ENCODE measurements at places on chromosomes 12 and 14.

GRCh38 chr12:3994500-3994899, 121.3 kb upstream of the PARP11 start:
- DNase-seq, result no peak

GRCh38 chr12:65472079-65472478, 193.6 kb downstream of the MSRB3 start:
- no peak for DNase-seq

- no peak for DNase-seq
Observed at GRCh38 chr14:102821252-102821651, 44.0 kb downstream of the TRAF3 start.

- no peak for DNase-seq
Observed at GRCh38 chr12:95731519-95731958, 59.0 kb downstream of the NTN4 start.

GRCh38 chr14:89401761-89402160, 15.3 kb downstream of the FOXN3 start:
- DNase-seq, result no peak

GRCh38 chr14:59188461-59189090, at the start of gene DAAM1:
TSS of gene DAAM1 (plus strand) at chr14:59188667. CDS start at chr14:59263478, 74,811 bp downstream.
- DNase-seq, result peak; percentile 98

GRCh38 chr12:60602601-60603000, 1006.8 kb downstream of the SLC16A7 start:
- DNase-seq, result no peak

DNA sequence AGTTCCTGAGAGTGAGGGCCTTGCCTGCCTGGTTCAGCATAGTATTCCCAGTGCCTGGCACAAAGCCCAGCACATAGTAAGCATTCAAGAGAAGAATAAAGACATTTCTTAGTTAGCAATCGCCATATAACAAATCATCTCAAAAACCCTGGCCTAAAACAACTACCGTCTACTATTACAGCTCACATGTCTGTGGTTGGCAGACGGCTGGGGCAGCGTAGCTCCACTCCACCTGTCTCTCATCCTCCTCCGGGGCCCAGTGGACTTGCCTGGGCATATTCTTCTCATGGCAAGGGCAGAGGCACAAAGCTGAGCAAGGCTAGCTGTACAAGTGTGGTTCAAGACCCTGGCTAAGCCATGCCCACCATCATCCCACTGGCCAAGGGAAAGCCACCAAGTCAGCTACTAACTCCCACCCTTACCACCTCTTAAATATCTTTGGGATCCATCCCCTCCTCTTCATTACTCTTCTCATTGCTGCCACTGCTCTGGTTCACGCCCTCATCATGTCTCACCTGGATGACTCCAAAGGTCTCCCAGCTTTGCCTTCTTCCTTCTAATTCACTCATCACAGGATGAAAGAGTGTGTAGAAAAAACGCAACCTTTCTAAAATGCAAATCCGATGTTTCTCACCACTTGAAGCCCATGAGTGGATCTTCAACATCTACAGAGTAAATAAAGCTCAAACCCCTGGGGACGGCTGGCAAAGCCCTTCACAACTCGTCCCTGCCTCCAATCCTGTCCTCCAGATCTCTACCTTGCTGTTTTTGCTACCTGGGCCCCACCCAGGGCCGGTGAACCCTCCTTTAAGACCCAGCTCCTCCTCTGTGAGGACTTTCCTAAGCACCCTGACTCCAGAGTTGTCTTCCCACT, 10.4 kb downstream of the TMEM229B start:
- DNase-seq, result no peak

- DNase-seq, result peak; percentile 48
Observed at GRCh38 chr12:54025499-54026405, 2.5 kb upstream of the HOXC6 start.

DNA sequence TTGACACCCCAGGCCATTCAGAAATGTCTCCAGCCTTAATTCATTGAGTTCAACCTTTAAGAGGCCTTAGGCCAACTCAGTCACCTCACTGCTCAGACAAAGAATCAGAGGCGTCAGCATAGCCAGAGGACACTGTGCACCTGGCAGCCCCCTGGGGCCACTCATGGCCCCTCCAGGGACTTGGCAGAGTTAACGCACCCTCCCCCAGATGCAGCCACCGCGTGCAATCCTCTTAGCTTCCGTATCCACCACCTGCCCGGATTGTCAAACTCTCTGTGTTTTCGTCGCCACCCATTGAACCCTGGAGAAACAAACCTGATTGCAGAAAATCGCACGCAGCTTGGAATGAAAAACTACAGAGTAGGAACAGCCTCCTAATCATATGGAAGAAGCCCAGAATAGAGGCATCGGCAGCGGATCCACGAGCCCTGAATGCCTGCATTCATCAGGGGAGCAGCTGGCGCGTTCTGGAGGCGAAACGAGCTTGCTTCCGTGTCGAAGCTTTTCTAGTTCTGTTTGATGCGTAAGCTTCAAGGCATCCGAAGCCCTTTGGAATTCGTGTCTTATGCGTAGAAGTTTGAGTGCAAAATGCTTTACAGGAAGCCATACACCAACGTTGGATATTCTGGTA, 22.4 kb downstream of the BRI3BP start:
- DNase-seq, result no peak

DNA sequence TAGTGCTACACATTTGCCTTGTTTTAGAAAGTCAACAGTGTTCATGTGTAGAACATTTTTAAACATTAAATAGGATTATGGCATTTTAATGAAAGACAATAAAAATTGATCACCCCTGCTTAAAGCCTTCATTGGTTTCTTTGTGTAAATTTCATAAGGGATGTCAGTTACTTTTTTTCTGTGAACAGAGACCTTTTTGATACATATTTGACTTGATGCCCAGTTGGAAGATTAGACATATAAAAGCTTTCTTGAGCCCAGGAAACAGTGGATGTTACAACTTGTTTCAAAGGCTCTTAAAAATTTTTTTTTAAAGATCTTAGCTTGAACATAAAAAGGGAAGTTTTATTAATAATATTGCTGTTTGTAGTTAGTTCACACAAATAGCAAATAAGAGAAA, 168.7 kb upstream of the PDZRN4 start:
- no peak for DNase-seq

GRCh38 chr14:101132051-101132571, 228.6 kb upstream of the RTL1 start:
- DNase-seq, result no peak

DNA sequence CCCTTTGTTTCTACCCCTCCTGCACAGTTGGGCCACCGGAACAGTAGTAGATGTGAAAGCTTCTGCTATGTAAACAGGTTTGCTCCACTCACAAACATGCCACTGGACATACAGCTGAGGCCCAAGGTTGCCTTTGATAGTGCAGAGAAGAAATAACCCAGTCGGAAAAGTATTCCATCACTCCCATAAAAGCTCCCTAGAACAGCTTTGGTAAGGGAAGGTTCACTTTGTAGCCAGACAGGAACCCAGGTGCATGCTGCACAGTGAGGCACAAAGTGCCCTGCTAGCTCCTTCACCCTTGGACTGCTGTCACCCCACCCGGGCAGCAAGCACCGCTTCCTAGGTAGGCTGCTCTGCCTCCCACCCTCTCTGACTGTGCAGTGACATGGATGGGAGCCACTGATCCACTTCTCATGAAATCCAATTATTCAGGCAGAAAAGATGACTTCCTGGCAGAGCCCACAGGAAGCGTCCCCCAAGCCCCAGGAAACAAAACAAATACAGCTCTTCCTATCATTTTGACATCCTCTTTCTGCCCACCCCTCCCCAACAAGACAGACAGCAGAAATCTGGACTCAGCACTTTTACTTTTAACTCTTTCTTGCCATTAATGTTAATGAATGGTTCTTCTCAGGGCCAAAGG, 100.2 kb downstream of the SRGAP1 start:
- DNase-seq, result no peak

DNA sequence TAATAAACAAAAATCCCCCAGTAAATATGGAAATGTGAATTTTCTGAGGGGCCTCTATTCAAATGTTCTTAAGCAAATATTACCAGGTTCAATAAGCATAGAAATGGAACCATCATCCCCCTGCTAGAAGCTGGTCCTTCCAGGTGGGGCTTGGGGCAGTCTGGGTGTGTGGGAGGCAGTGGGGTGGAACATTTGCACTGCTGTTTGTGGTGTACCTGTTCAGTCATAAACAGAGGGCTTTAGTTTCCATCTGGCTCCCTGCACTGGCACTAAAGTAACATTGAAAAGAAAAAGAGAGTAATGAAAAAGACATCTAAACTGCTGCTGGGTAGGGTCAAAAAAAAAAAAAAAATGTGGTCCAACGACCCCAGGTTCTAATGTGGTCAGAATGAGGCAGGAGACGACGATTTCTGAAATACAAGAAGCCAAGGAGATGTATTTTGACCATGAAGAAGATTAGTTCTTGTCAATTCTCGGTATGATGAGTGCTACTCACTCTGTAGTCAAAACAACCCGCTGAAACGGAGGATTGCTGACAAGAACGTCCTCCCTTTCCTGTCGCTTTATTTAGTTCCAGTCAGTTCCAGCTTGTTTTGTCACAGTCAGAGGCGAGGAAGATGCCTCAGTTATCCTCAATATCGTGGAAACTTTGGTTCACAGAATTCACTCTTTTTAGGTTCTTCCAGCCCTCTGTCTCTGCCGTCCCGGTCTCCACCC, 44.2 kb upstream of the MANSC4 start:
- DNase-seq, result no peak

GRCh38 chr14:93725002-93725582, 63.2 kb downstream of the PRIMA1 start:
- DNase-seq, result no peak

DNA sequence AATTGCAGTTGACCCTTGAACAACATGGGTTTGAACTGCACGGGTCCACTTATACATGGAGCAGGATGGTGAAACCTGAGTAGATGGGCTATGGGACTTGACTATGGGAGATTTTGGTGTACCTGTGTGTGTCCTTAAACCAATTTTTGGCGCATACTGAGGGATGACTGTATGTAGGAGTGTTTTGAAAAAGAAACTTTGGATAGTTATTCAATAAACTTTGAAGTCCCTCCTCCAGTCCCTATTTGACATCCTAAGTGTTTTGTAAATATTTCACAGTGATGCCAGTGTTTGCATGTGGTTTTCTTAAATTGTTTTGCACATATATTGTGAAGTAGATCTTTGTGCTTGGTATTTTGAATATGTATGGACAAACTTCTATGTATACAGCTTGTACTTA, 12.4 kb downstream of the KTN1 start:
- DNase-seq, result no peak

- DNase-seq, result peak; percentile 87
Observed at GRCh38 chr12:13428538-13429265, 232.2 kb downstream of the EMP1 start.

- DNase-seq, result peak; percentile 2
Observed at GRCh38 chr12:44972746-44973421, 78.0 kb downstream of the DBX2 start.

- no peak for DNase-seq
Observed at GRCh38 chr12:43078976-43079375, 473.0 kb downstream of the ADAMTS20 start.

- no peak for DNase-seq
Observed at GRCh38 chr14:58547649-58548048, 90.1 kb upstream of the DACT1 start.

DNA sequence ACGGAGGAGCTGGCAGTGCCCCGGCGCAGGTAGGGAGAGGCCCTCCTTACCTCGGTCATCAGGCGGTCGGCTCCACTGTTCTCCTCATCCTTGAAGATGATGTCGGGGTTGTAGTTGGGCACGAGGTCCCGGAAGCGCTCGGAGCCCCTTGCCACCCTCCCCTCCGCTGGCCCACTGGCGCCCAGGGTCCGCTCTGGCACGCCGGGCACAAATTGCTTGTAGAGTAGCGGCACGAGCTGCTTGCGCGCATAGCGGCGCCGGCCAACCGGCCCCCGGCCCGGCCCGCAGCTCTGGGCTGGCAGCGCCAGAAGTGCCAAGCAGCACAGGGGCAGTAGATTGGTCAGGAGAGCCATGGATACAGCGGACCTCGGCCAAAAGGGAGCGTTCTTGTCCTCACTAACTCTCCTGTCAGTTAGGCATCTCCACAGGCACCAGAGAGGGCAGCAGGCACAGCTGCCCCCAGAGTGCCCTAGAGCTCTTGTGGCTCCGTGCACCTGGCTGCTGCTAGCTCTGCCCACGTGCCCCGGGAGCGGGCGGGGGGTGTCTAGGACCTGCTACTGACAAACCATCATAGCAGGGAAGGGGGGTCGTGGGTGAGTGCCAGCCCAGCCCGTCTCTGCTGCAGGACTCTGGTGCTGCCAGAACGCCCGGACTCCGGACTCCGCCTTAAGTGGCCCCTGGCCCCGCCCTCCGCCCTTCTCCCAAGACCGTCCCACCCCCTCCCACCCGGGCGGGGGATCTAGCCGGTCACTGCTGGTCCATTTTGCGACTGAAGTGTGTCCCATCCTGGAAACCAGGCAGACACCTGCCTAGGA, at the start of gene DHH:
Gene DHH (minus strand): TSS at position 642 of the 815 bp plus-strand sequence. CDS start 289 bp downstream, at position 353.
- DNase-seq, result no peak

DNA sequence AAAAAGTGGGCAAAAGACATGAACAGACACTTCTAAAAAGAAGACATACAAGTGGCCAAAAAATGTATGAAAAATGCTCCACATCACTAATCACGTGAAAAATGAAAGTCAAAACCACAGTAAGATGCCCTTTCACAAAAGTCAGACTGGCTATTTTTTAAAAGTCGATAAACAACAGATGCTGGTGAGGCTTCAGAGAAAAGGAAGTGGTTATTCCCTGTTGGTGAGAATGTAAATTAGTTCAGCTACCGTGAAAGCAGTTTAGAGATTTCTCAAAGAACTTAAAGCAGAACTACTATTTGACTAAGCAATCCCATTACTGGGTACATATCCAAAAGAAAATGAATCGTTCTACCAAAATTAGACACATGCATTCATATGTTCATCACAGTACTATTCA, 237.0 kb downstream of the KIF21A start:
- no peak for DNase-seq

- no peak for DNase-seq
Observed at GRCh38 chr12:92614502-92614901, 88.3 kb upstream of the PLEKHG7 start.

DNA sequence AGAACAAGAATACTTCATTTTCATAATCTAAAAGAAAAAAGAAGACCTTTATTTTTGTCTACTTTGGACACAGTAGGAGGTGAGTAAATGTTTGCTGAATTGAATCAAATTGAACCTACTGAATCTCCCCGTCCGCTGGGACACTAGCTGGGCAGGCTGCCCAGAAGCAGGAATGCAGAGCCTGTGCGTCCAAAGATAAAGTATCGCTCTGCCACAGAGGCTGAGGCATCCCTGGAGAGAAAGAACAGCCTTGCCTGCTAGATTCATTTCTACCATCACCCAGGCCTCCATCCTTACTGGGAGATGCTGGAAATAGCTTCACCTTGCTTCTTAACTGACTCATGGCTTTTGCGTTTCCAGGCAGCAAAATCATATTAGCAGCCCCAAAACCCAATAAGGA, 64.1 kb upstream of the TSPAN11 start:
- peak; percentile 66 for DNase-seq

- peak; percentile 35 for DNase-seq
Observed at GRCh38 chr14:80784820-80785219, 156.7 kb downstream of the CEP128 start.

GRCh38 chr14:91177073-91178034, 63.5 kb downstream of the DGLUCY start:
- peak; percentile 61 for DNase-seq

- DNase-seq, result no peak
Observed at GRCh38 chr14:81166121-81166520, 54.6 kb downstream of the GTF2A1 start.

Measured in fibroblast of skin of right quadriceps (primary cell).